Hematopoietic multipotent progenitor cell treated with erythropoietin and hydrocortisone succinate and interleukin-3 and kit ligand, for 6 days (in vitro differentiated cells): ENCODE measurements at places on chromosomes 6 and 20.

GRCh38 chr6:9399916-9400315 lies 964.6 kb upstream of the SLC35B3 start:
- DNase-seq = no peak

DNA sequence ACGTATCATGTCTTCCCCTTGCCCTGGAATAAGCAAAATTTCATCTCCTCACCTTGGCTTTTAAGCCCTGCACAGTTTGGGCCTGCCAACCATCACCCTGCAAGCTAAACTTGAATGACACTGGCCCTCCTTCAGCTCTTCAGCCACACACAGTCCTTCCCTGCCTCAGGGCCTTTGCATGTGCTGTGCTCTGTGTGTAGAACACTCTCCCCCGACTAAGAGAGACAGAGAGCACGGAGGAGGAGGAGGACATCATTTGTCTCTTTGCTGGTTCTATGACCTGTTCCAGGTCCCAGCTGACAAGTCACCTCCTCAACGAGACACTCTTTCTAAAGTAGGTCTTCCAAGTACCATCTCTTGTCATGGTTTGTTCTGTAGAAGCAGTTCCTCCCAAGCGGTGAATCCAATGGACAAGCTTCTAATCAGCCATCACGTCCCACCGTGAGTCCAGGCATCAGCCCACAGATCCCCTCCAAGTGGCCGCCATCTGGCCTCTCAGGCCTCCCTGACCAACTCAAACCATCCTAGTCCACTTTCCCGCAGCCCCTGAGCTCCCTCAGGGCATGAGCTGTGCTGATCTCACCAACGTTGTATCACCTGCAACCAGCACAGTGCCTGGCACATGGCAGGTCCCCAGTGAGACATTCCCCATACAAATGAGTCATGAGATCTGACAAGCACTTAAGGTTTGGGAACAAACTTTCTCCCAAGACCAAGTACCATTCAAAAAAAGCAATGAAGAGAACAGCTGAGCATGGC lies 30.5 kb downstream of the NFATC2 start:
- DNase-seq = no peak

DNA sequence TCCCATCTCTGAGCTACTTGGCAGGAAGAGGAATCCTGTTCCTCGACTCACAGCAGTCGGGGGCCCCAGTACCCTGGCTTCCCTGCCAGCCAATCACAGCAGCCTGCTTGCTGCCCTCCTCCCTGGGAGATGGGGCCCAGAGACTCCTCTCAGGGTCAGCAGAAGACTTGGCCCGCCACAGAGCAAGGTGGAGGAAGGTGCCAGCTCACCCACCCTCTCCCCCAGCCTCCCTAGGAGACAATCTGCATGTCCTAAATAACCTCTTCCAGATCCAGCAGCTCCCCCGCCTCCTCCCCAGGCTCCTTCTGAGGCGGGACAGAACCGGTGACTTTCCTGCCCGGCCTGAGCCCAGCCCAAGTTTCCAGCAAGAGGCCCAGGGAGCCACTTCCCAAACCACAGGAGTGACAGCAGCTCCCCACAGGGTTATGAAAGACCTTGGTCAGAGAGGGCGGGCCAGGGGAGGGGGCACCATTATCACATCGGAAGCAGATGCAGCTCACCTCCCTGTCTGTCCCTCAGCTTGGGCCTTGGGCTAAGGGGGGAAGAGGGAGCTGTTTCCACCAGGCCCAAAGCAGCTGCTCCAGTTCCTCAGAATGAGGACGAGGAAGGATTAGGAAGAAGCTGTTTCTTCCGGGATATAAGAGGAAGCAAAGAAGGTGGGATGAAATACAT lies 2.3 kb downstream of the CCND3 start:
- DNase-seq = peak; percentile 92

DNA sequence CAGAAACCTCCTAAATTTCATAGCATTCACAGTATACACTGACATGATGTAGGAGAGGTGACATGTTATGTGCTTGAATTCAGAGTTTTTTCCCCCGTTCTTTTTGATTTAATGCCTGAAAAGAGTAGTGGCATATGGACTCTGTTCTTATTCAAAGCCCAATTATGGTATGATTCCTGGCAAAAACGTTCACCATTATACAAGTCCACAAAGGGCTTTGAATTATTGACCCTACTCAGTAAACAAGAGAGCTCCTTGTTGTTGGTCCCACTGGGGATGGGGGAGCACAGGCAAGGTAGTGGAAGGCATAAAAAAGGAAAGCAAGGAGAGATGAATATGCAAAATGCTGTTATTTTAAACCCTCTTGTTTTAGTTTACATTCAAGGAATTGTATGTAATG lies 136.0 kb upstream of the AHI1 start:
- no peak for DNase-seq

- DNase-seq = no peak
These were observed 8.4 kb downstream of the SIM1 start for GRCh38 chr6:100456141-100456907.

GRCh38 chr6:107806691-107807090 lies 17.4 kb downstream of the SCML4 start:
- DNase-seq = no peak

GRCh38 chr20:24206995-24207394 lies 218.4 kb upstream of the GGTLC1 start:
- DNase-seq = no peak

- no peak for DNase-seq
These were observed 78.7 kb downstream of the IRF4 start for GRCh38 chr6:470051-470900.

- DNase-seq = no peak
These were observed 227.2 kb upstream of the ASCC3 start for GRCh38 chr6:101108286-101108685.

- DNase-seq = no peak
These were observed 116.0 kb downstream of the CRYBG1 start for GRCh38 chr6:106476331-106477105.

GRCh38 chr20:36672991-36673390 lies 27.0 kb upstream of the SLA2 start:
- DNase-seq = no peak

DNA sequence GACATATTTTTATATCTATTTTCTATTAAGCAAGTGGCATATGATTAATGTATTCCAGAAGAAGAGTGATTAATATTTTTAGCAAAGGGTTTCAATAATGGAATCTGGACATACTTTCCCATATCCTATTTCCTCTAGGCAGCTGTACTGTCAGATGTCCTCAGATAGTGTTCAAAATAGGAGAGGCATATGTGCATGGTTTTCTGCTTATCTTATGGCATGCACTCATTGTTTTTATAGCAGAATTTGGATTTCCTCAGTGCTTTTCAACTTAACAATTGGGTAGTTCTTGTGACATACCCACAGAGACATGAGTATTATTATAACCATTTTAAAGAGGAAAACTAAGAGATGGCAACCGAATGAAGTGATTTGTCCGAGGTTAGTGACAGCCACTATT lies 12.6 kb upstream of the SLC17A5 start:
- no peak for DNase-seq

- no peak for DNase-seq
These were observed 155.0 kb downstream of the CDH26 start for GRCh38 chr20:60113024-60113724.

DNA sequence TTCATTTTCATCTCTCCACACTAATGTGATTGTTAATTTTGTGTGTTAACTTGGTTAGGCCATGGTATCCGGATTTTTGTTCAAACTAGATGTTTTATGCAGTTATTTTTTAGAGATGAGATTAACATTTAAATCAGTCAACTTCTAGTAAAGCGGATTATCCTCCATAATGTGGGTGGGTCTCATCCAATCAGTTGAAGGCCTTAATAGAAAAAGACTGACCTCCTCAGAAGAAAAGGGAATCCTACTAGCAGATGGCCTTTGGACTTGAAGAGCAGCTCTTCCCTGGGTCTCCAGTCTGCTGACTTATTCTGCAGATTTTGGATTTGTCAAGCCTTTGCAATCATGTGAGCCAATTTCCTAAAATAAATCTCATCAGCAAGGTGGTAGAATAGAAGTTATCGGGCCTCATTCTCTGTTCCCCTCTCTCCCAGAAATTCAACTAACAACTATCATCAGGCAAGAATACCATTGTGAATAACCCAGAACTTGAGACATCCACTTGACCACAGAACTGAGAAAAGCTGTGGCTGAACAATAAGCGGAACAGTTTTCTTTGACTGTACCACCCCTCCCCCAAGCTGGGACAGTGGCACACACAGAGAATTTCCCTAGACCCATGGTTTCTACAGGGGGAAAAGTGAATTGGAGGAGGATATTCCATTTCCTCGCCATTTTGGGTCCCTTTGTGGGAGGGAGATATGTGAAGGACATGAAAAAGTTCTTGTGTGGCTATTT lies 323.0 kb downstream of the UTRN start:
- DNase-seq = no peak

DNA sequence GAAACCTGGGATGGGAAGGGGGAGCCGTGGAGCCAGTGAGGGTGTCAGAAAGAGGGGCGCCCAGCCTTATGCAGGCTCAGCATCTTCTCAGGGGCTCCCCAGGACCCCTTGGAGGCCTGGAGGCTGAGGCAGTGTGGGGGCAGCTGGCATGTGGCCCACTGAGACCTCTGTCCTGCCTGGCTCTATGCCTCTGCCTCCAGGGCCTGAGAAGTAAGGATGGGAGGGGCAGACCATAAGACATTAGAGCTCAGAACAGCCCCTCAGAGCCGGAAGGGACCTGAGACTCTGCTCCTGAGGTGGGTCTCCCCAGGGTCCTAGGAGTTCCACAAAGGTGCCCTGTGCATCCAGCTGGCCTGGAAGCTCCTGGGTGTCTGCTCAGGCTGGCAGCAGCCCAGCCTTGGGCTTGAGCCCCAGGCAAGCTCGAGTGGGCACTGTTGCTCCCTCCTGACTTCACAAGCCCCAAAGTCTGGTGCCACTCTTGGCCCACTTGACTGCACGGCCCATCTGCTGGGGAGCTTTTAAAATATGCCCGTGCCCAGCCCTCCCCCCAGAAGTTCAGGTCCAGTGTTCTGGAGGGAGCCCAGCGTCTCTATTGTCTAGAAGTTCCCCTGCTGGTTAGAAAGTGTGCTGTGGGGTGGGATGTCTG lies 126.8 kb downstream of the GRM4 start:
- no peak for DNase-seq

- no peak for DNase-seq
These were observed 193.3 kb downstream of the PHACTR1 start for GRCh38 chr6:12909833-12910232.

DNA sequence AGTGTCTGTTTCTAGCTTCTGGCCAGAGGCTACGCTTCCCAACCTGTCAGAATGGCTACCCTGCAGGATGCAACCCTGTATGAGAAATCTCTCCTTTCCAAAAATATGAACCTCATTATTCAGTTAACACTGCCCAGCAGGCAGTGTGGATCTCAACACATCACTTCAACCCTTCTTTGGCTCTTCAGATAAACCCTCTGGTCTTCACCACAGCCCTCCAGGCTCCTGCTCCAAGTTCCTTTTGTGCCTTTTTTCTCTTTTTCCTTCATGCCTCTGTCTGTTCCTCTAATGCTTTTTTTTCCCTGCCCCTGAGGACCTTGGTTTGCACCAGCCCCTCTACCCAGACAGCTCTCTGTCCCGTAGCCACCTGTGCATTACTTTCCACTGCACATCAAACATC lies 207.4 kb downstream of the MYLK4 start:
- peak; percentile 53 for DNase-seq

DNA sequence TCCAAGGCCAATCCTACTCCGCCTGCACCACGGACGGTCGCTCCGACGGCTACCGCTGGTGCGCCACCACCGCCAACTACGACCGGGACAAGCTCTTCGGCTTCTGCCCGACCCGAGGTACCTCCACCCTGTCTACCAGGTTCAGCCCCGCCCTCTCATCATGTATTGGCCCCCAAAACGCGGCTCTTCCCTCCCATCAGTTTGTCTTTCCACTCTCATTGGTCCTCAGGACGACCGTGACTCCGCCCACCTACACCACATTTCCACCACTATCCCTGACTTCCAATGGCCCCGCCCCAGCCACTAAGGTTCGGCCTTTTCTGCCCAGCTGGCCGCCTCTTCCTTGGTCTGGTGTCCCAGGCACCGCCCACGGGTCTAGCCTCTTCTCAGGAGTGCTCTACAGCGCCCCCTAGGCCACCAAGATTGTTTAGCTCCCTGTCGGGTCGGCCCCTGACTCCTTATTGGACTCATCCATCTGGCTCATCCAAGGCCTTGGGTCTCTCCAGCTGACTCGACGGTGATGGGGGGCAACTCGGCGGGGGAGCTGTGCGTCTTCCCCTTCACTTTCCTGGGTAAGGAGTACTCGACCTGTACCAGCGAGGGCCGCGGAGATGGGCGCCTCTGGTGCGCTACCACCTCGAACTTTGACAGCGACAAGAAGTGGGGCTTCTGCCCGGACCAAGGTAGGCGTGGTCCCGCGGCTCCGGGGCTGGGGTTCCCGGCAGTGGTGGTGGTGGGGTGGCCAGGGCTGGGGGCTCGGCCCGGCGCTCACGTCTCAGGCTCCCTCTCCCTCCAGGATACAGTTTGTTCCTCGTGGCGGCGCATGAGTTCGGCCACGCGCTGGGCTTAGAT lies 3.1 kb downstream of the MMP9 start:
- peak; percentile 88 for DNase-seq

DNA sequence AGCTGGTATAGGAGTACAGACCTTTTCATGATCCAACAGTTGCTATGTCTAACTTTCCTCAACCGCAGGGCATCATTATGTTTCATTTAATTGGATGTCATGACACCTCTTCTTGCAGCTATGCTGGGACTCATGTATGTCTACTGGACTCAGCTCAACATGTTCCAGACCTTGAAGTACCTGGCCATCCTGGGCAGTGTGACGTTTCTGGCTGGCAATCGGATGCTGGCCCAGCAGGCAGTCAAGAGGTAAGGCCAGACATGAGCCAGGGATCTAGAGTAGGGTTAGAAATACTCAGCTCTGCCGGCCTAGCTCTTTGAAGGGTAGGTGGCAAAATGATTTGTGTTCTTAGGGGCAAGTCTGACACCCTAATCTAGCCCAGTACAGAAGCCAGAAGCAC lies 25.2 kb downstream of the GHRH start:
- no peak for DNase-seq

GRCh38 chr6:53992522-53992921 lies 118.7 kb upstream of the MLIP start:
- DNase-seq = no peak

GRCh38 chr6:20791944-20792343 lies 257.7 kb downstream of the CDKAL1 start:
- DNase-seq = no peak

- DNase-seq = peak; percentile 23
These were observed 3.6 kb downstream of the MAP3K7 start for GRCh38 chr6:90583179-90583835.

DNA sequence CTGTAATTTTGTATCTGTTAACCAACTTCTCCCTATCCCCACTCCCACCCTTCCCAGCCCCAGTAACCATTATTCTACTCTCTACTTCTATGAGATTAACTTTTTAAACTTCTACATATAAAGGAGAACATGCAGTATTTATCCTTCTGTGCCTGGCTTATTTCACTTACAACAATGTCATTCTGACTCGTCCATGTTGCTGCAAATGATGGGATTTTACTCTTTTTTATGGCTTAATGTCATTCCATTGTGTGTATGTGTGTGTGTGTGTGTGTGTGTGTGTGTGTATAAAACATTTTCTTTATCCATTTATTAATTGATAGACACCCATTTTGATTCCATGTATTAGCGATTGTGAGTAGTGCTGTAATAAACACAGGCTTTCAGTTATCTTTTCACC lies 76.1 kb downstream of the COL19A1 start:
- DNase-seq = no peak
